ELF-1 (cell line): ENCODE measurements at places on chromosomes 2 and 18.

DNA sequence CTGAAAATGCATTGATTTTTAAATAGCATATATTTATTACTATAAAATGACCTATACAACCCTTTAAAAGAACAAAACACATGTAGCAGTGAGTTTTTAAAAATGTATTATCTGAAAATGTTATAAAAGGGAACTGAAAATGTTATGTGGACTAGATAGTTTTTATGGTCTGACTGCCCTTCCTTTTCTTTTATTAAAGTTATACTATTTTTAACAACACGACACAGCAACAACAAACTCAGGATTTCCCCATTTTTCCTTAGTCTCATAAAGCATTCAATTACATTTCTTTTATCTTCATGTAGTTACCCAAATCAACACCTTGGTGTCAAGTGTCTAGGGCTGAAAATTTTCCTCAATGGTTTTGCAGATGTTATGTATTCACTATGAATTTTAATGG lies 132.8 kb upstream of the TMEFF2 start:
- no peak for DNase-seq

DNA sequence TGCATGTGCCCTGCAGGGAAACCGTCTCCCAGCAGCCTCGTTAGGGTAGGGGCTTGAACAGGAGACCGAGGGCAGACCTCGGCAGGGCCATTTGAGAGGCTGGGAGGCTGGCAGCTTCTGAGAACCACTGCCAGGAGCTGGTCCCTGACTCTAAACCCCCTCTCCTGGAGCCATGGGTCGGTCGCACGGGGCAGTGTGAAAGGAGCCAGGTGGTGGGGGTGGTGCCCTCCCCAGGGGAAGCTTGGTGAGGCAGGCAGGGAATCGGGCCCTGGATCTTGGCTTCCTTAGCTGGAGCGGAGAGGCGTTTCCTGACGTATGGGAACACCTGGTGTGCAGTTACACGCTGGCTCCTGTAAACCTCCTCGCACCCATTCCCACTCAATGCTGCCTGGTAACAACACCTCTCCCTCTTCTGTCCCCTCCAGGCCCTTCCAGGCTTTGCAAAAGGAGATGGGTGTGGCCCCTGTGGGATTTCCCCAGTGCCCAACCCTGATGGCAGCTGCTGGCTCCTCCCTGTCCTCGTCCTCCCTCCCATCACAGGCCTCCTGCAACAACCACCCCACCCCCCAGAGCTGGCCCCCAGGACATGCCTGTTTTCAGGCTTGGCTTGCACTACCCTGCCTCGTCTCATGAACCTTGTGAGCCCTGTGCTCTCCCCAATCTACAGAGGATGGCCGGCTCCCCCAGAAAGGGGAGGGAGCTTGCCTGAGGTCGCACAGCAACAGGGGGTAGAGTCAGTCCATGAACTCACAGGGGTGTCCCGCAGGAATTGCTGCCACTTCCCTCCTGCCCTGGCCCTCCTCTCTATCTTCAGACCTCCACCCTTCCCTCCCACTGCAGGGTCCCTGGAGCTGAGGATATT lies 24.4 kb downstream of the ADRA2B start:
- DNase-seq: peak; percentile 72

DNA sequence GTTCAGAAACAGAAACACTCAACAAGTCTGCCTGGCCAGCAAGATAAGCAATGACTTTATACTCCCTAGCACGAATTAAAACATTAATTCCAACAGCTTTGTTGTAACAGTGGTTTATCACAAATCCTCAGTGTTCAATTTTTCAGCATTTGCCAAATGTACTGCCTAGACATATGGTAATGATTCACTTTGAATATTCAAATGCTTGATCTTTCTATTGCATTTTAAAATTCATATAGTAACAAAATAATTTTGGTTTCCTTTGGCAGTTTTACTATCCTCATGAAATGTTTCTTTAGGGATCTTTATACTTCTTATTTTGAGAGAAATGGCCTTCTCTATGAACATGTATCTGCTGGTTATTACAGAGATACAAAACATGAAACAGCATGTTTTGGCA lies 851.8 kb upstream of the NXPH2 start:
- DNase-seq: no peak

- DNase-seq: peak; percentile 23
Observed at GRCh38 chr2:21041943-21042707, 1.7 kb downstream of the APOB start.

GRCh38 chr18:49560624-49561288 lies 1.1 kb upstream of the LIPG start:
- peak; percentile 54 for DNase-seq

GRCh38 chr18:11981192-11981542 lies at the start of gene IMPA2:
TSS of gene IMPA2 (plus strand) at chr18:11981507. CDS start at chr18:11981670, 163 bp downstream.
- DNase-seq: no peak

- DNase-seq: no peak
Observed at GRCh38 chr18:70321616-70322015, 32.8 kb downstream of the SOCS6 start.

- no peak for DNase-seq
Observed at GRCh38 chr2:235773188-235773928, 279.5 kb downstream of the AGAP1 start.

DNA sequence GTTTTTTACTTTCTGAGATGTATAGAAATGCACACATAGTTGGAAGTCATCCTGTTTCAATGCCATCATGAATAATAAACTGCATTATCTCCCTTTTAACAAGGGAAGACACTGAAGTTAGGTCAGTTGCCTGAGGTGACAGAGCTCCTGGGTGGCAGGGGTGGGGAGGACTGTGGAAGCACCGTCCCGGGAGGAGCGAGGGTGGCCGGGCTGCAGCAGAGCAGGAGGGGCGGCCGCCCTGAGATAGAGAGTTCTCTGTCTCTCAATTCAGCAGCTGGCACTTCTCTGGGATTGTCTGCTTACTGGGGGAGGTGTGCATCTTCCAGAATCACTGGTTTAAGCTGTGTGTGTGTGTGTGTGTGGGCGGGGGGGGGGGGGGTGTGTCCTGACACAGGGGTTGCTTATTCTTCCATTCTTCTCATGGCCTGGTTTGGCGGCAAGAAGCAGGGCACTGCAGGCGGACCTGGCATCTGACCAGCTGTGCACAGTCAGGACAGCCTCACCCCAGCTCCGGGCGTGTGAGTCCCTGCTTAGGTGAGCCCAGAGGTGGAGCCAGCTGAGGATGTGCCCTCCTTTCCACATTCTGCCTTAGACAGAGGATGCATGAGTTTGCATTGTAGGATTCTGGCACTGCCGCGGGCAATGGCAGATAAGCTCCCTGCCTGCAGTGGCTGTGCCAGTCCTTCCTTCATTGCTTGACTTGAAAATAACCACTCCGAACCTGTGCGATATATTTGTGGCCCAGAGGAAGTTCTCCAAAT lies 40.4 kb downstream of the VWA3B start:
- no peak for DNase-seq

GRCh38 chr2:209470466-209470865 lies 46.6 kb downstream of the MAP2 start:
- DNase-seq: no peak

DNA sequence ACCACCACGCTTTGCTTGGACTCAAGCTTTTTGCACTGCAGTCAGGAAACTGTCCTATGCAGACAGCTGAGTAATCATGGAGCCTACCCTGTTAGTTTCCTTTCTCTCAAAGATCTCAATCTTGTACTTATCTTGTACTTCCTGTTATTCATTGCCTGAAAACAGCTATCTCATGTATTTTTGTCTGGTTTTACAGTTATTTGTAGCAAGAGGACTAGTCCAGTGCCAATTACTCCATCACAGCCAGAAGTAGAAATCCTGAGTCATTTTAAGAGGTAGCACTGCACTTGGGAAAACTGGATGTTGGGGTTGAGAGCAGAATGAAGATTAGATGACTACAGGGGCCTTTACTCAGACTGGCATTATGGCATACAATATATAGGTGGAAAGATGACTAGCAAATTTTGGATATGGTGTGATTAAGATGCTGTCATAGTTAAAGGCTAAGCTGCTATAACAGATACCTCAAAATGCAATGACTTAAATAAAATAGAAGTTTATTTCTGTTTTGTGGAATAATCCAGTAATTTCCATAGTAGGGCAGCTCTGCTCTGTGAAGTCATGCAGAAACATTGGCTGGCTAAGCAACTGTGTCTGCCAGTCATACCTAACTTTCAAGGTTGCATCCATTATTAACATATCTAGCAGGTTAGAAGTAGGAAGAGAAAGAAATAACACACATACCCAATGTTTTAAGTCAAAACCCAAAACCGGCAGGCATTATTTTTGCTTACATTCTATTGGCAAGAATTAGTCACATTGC lies 21.1 kb upstream of the CHMP3 start:
- no peak for DNase-seq

DNA sequence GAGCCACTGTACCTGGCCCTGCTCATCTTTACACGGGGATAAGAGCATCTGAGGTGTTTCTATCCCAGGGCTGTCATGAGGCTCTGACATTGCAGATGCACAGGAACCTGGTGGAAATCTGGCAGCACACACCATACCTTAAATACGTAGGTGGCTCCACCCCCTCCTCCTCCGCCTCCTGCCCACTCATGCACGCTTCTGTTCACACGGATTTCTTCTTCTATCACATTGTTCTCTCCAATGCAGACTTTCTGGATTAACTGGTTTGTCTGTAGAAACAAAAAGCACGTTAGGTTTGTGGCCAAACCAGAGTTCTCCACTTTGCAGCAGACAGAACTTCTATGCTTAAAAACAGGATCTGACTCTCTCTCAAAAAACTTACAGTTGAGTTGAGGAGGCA lies 118.2 kb downstream of the CLIP4 start:
- DNase-seq: peak; percentile 51

DNA sequence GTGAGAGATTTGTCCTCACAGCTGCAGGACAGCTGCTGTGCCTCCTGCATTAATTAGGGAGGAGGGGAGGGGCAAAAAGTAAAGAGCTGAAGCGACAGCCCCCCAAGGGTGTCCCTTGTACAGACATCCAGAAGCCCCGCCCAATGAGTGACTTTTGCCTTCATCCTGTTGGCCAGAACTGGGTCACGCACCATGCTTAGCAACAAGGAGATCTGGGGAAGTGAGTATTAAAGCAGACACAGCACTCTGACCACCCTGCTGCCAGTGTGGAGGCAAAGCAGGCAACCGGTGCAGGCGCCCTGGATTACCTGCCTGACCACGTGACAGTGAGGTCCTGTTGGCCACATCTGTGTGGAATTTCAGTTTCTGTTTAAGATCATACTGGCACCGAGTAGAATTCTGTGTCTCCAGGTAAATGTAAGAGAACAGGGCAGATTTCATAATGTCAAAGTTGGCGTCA lies 21.5 kb upstream of the BIN1 start:
- DNase-seq: peak; percentile 82

DNA sequence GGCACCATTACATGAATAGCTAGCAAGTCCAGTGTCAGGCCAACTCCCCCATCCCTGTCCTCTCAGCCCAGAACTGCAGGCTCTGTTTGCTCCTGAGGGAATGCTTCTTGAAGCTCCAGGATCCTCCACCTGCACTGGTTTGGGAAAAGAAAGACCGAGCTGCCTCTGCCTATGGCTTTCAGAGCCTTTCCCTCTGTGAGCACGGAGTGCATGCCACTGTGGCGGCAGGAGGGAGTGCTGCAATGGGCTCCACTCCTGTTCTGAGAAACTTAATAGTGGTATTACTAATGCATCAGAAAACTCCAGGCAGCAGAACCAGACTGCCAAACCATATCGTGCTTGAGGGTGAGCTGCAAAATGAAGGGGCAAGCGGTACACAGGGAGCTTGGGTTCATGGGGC lies 271.8 kb downstream of the SRBD1 start:
- DNase-seq: no peak

DNA sequence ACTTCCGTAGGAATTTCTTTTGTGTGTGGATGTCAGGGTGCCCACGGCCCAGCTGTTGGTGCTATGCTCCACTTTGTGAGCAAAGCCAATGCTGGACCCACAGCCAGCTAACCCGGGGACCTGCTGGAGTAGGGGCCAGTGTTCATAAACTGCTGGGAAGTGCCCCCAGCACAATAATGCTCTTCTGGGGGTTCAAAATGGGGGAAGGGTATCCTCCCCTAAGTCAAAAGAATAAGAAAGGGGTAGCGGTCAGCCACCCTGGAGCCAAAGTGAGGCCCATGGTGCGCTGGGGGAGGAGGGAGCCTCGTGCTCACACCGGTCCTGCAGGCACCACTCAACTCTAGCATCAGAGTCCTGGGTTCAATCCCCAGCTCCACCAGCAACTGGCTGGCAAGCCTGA lies 115.8 kb upstream of the NPAS2 start:
- DNase-seq: no peak

- peak; percentile 5 for DNase-seq
Observed at GRCh38 chr2:39923455-39923854, 144.4 kb upstream of the THUMPD2 start.

- DNase-seq: no peak
Observed at GRCh38 chr2:214450118-214450894, 39.5 kb downstream of the VWC2L start.

GRCh38 chr2:23691106-23691470 lies 235.8 kb downstream of the ATAD2B start:
- no peak for DNase-seq

DNA sequence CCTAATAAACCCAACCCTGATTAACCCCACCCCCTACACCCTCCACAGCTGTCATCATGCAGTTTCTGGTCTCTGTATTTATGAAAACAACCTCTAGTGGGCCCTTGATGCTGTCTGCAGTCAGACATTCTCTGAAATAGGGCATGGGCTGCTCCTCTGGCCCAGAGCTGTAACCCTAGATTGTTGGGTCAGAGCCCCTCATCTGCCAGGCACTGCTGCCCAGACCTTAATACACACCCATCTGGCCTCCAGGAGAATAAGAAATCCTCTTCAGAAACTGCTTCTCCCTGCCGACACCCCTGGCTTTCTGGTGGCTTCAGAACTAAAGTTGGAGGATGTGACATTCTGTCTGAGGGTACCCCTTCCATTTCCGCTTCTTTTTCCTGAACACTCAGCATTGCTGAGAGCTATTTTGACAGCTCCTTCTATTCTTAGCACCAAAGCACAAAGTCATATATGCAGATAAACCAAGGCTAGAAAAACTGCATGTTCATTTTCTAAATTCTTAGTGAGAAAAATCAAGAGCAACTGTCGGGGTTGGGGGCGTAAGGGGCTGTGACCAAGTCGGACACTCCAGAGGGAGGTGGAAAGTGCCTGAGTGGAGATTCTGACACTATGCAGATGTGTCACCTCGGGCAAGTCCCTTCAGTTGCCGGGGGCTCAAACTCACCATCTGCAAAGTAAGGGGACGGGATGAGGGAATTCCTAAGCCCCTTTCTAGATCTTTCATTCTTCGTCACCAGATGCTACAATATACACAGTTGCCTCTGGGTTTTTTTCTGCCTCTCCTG lies 28.7 kb downstream of the SRSF7 start:
- DNase-seq: no peak

DNA sequence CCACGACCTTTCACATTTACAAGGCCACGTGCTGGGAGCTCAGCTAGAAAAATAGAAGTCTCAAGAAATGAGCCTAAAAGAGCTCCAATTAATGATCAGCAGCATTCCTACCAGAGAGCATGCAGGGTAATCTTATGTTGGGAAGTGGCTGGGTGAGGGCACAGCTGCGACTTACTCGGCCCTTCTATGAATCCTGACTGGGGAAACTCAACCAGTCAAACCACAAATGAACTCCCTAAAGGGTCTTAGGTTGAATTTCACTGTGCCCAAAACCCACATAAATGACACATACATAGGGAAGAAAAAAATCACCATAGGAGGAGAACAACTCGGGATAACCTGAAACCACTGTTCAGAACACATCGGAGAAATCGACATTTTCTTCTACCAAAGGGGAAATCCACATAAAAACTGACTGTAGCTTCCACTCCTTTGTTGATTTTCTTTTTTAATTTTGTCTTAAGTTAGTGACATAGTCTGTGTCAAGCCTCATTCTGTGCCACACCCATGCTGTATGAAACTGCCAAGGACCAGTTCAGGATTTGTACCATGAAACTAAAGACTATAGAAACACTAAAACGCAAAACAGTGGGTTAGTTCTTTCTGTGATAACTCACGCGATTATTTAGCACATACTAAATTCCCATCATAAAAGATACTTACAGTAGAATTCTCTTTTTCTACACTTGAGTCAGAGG lies 54.7 kb downstream of the UXS1 start:
- no peak for DNase-seq
